ENCODE measurements at places on chromosomes 13 and 19. TPM values are rescaled to one million over a fixed set of nuclear protein-coding genes. Genes with fewer than 3 reads are reported as not detected.

- no peaks in the 10 kb centered on the region for H3K27me3 ChIP-seq
- H3K27ac ChIP-seq, result no peak overlapping the region
- H3K4me1 ChIP-seq, result no peaks in the 10 kb centered on the region
- DNase-seq, result no peak
- H3K4me3 ChIP-seq, result no peak overlapping the region
Measured at GRCh38 chr13:73593199-73593765, 534.5 kb downstream of the KLF5 start.

GRCh38 chr13:112112534-112113276 is 45.8 kb downstream of the SOX1 start:
- no peak for DNase-seq
- no peaks in the 10 kb centered on the region for H3K36me3 ChIP-seq
- peaks cover 68% of the 10 kb centered on the region for H3K27me3 ChIP-seq
- no peak overlapping the region for H3K4me3 ChIP-seq
- no peaks in the 10 kb centered on the region for H3K4me1 ChIP-seq

DNA sequence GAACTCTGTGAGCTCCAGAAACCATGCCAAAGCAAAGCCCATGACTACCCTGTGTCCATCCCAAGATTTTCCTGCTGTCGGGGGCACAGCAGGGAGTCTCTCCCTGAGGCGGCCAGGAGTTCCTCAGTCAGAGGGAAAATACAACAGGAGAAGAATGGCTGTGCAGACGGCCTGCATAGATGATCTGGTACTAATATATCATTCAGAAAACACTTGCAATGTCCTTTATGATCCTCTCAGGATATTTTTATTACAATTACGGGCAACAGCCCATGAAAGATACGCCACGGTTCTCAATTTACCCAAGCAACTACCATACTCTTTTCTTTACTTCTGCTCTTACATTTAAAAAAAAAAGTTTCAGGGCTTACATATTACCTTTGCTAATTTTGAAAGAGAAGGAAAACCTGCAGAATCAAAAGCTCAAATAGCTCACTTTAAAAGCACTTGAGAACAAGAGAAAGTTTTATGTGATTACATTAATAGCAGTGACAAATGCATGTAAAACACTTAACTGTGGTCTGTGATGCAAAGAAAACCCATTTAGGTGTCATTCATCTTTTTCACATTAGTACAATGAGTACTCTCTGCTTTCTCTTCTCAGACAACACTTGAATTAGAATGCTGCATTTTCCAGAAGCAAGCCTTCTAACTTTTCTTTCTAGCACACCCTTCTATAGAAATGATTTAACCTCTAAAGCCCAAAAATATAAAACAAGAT is 460.8 kb downstream of the KLF5 start:
- no peaks in the 10 kb centered on the region for H3K27me3 ChIP-seq
- H3K27ac ChIP-seq, result no peak overlapping the region
- no peaks in the 10 kb centered on the region for H3K4me1 ChIP-seq
- no peak for DNase-seq
- H3K4me3 ChIP-seq, result no peak overlapping the region
- no peaks in the 10 kb centered on the region for H3K36me3 ChIP-seq

DNA sequence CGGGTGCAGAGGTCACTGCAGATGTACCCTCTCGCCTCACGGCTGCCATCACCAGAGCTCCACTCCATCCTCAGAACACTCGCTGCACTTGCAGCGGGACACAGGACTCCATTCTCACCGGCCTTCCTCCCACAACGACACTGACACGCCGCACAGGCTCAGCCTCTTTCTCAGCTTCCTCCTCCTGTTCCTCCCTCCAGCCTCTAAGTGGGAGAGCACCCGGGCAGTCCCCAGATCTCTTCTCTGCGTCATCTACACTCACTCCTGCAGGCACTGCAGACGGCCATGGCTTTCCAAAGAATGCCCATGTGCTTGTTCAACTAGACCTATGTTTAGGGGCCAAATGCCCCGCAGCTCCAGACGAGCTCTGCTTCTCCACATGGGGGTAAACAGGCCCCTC is 14.3 kb upstream of the FKRP start:
- peaks cover 15% of the 10 kb centered on the region for H3K4me1 ChIP-seq
- H3K27ac ChIP-seq, result no peak overlapping the region
- H3K27me3 ChIP-seq, result no peaks in the 10 kb centered on the region
- peak; percentile 56 for DNase-seq

GRCh38 chr13:40540328-40541044 is 126.0 kb downstream of the FOXO1 start:
- H3K27me3 ChIP-seq, result no peaks in the 10 kb centered on the region
- no peaks in the 10 kb centered on the region for H3K36me3 ChIP-seq
- no peak for DNase-seq
- peak overlapping the region; percentile 65 for H3K27ac ChIP-seq
- no peaks in the 10 kb centered on the region for H3K4me1 ChIP-seq

GRCh38 chr13:95536632-95537241 is 15.8 kb upstream of the CLDN10 start:
- DNase-seq, result no peak
- peaks cover 10% of the 10 kb centered on the region for H3K4me1 ChIP-seq
- H3K27ac ChIP-seq, result no peak overlapping the region
- no peaks in the 10 kb centered on the region for H3K27me3 ChIP-seq

- H3K4me1 ChIP-seq, result no peaks in the 10 kb centered on the region
- no peak overlapping the region for H3K4me3 ChIP-seq
- no peak for DNase-seq
- no peaks in the 10 kb centered on the region for H3K36me3 ChIP-seq
Measured at GRCh38 chr13:37956536-37956935, 87.0 kb upstream of the TRPC4 start.

- no peaks in the 10 kb centered on the region for H3K27me3 ChIP-seq
- H3K27ac ChIP-seq, result no peak overlapping the region
- H3K36me3 ChIP-seq, result peaks cover 33% of the 10 kb centered on the region
- DNase-seq, result no peak
- no peak overlapping the region for H3K4me3 ChIP-seq
- H3K4me1 ChIP-seq, result peaks cover 47% of the 10 kb centered on the region
Measured at GRCh38 chr13:19961489-19961888, 3.0 kb downstream of the ZMYM2 start.

- no peaks in the 10 kb centered on the region for H3K4me1 ChIP-seq
- no peak overlapping the region for H3K27ac ChIP-seq
- H3K27me3 ChIP-seq, result no peaks in the 10 kb centered on the region
- no peaks in the 10 kb centered on the region for H3K36me3 ChIP-seq
Measured at GRCh38 chr19:33339016-33339984, 34.2 kb upstream of the CEBPG start.

GRCh38 chr19:24065243-24065642 is 21.7 kb upstream of the ZNF254 start:
- no peaks in the 10 kb centered on the region for H3K27me3 ChIP-seq
- no peak for DNase-seq
- no peaks in the 10 kb centered on the region for H3K36me3 ChIP-seq
- no peak overlapping the region for H3K27ac ChIP-seq
- no peak overlapping the region for H3K4me3 ChIP-seq

The CEACAM20 gene
- total RNA-seq, result not detected

The FSD1 gene
- total RNA-seq, result not detected

The AP2A1 gene
- total RNA-seq, result 58.4 TPM

All from heart left ventricle (tissue), 16 donors.